ENCODE measurements at places on chromosomes 2 and 18.

GRCh38 chr2:6203291-6203959 is 511.2 kb downstream of the SOX11 start:
- DNase-seq, result no peak

DNA sequence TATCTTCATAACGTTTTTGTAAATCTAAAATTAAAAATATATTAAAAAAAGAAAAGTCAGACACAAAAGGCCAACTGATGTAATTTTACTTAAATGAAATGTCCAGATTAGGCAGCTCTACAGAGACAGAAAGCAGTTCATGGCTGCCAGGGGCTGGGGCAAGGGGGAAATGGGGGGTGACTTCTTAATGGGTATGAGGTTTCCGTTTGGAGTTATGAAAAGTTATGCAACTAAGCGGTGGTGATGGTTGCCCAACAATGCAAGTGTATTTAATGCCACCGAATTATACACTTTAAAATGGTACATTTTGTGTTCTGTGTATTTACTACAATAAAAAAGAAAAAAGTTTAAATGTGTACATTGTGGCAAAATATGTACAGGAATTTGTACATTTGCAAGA is 70.2 kb upstream of the TEX51 start:
- no peak for DNase-seq

DNA sequence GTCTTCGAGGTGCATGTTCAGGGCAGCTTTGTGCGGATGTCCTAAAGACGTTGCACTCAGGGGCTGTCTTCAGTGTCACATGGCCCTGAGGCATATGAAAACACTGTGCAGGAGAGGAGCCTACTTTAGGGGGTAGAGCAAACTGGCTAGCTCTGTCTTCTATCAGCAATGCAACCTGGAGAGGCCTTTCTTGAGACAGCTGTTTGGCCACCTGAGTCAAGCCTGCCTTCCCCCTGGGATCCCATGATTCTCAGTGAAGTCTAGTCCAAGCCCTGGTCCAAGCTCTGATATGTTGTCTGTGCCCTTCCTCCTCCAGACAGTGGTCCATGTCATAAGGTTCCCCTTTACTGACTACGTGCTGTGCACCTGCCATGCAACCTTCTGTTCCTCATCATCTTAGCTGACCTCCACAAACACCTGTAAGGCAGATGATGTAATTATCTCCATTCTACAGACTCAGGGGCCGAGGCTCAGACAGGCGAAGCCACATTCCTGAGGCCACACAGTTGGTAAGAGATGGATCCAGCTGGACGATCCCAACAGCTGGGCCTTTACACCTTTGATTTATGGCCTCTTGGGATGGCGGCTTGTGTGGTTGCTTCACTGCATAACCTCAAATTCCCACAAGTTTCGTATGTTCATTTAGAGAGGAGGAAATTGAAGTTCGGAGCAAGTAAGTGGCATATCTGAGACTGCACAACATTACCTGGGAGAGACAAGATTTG is 109.9 kb downstream of the COPS8 start:
- no peak for DNase-seq

DNA sequence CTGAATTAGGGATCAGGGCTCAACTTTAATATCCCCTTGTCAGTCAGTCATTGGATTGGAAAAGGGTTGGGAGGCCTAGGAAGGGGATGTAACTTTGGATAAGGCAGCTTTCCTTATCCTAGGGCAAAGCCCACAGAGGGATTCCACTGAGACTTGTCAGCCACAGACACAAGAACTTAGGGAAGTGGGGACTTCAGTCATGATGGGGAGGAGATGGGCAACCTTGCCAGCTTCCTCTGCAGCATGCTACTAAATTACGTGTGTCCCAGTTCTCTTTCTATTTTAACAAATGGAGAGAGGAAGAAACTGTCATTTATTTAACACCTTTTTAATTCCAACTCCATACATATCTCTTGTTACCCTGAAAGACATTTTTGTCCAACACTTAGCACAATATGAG is 237.8 kb downstream of the WDR7 start:
- no peak for DNase-seq

DNA sequence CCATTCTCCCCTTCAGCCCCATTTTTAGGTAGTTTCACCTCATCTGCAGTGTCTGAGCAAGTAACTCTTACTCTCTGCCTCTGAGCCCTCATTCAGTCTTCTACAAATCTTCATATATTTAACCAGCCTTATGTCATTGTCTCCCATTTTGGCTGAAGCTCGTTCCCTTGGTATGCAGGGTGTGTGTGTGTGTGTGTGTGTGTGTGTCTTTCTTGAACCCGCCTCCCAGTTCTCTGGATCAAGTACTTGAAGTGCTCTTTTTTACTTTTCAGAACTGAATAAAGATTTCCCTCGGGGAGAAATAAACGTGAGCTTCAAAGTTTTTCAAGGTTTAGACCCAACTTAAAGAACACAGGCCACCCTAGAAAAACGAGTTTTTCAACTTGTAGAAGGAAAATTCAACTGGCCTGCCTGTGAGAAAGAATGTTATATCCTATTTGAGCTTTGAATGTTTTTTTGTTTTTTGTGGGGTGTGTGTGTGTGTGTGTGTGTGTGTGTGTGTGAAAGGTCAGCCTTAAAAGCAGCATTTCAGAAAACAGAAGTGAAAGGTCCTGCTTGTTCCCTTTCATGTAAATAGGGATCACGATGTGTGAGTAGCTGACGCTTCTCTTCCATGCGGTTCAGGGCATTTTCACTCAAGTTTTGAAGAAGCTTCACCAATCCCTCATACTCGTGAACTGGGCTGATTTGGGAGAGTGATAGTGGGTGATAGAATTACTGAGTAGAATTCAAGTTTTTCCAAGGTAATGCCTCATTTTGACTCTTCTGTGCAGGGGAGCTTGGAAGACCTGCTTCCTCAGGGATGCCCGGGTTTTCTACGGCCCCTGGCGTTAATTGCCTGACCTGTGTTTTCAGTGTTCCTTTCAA is 50.6 kb upstream of the EML6 start:
- no peak for DNase-seq

DNA sequence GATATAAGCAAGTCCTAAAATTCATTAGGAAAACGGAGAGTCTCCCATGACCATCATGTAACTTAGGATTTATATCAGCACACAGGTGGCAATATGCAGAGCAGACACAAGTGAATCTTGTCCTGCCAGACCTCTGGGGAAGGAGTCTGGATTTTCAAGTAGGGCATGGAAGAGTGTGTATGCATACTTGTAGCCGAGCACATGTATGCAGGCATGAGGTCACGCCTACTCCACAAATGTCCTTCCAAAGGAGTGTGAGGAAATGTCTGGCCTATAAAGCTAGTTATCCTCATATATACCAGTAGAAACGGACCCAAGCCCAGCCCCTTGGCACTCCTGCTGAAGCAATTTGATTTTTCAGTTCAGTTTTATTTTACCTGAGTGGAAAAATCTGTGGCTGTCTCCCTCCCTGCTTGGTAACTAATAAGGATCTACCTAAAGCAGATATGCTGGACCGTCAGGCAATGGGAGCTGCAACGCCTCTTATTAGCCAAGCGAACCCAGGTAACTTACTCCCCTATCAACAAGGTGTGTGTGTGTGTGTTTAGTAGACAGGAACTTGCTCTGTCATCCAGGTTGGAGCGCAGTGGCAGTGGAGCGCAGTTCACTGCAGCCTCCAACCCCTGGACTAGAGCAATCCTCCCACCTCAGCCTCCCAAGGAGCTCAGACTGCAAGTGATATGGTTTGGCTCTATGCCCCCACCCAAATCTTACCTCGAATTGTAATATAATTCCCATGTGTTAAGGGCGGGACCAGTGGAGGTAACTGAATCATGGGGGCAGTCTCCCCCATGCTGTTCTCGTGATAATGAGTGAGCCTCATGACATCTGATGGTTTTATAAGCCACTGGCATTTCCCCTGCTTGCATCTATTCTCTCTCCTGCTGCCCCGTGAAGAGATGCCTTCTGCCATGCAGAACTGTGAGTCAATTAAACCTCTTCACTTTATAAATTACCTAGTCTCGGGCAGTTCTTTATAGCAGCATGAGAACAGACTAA is 2.8 kb downstream of the STAT1 start:
- DNase-seq, result no peak

DNA sequence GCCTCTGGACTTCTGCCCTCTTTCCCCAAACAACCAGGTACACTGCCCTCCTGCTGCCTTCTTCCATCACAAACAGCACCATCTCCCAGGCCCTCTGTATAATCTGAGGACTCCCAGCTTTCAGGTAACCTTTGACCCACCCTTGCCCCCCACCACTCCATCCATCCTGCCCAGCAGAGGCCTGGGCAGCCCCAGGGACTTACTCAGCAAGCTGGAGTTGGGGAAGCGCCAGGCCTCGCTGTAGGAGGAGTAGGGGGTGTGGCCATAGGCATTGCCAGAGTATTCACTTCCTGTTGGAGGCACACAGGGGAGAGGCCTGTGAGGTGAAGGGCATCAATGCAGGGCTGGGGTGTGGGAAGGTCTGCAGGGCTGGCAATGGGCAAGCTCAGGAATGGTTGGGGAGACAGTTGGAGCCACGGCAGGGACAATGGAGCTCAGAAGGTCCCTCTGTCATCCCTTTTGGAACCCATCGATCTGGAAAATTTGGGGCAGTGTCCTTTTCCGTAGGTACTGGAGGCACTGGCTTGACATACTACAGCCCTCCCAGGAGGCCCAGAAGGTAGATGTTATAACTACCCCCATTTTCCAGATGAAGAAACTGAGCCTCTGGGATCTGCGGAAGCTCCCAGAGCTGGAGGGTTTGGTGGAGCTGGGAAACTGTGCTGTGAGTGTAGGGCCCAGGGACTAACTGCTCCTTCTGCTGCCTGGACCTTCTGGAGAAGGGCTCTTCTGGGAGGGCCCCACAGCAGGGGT is 46.3 kb downstream of the PSD4 start:
- DNase-seq, result no peak

GRCh38 chr18:21489119-21489750 is 111.3 kb downstream of the ESCO1 start:
- no peak for DNase-seq

DNA sequence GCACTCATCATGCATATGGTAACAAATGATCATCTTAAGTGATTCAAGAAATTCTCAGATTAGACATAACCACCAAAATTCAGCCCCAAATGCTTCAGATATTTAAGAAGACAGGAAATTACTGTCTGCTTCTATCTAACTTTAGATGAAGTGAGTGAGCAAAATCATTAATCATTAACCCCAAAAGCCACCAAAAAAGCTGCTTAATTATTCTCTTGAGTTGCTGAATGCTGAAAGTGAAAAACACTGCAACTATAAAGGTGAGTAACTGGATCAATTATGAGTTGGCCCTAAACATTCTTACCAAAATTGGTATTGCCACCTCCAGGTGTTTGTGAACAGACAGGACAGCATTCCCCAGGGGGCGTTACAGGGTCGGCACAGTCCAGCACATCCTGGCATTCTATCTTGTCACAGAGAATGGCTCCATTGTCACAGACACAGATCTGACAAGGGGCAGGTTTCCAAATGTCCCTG is 69.6 kb downstream of the COL5A2 start:
- DNase-seq, result no peak
